DMS79 treated with DMSO at 0.1 percent for 48 hours (cell line): ENCODE measurements at places on chromosomes 1 and 21.

- no peak for DNase-seq
These were observed 64.9 kb upstream of the GNG12 start for GRCh38 chr1:67898033-67898726.

DNA sequence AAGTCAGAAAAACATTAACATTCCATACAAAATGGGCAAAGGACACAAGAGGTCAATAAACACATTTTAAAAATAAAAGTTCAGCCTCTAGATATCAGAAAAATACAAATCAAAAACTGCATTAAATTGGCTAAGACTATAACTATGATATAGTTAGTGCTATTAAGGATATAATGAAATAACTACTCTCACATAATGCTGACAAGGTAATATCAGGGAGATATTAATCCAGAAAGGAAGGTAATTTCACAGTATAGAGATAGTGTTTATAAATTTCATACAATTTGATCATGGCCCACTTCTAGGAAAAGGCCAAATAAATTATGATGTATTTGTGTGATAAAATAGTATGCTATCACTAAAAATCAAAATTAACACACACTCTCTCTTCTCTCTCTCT lies 61.8 kb downstream of the LBR start:
- no peak for DNase-seq

DNA sequence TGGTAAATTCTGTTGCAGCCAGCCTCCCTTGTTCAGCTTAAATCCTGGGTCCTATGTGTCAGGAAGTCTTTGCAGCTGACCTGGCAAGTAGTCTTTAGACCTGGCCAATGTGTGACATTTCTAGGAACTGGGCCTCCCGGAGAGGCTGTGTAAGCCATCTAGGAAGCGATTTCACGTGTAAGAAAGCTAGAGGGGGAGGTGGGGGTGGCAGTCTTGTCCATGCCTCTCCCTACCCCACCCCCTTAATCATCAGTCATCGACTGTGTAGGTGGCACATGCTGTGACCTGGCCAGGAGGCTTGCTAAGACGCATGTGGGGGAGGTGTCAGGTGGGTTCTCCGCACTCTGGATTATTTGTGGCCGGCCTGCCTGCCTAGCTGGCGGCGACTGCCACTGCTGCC lies 8.4 kb downstream of the C1orf226 start:
- no peak for DNase-seq

DNA sequence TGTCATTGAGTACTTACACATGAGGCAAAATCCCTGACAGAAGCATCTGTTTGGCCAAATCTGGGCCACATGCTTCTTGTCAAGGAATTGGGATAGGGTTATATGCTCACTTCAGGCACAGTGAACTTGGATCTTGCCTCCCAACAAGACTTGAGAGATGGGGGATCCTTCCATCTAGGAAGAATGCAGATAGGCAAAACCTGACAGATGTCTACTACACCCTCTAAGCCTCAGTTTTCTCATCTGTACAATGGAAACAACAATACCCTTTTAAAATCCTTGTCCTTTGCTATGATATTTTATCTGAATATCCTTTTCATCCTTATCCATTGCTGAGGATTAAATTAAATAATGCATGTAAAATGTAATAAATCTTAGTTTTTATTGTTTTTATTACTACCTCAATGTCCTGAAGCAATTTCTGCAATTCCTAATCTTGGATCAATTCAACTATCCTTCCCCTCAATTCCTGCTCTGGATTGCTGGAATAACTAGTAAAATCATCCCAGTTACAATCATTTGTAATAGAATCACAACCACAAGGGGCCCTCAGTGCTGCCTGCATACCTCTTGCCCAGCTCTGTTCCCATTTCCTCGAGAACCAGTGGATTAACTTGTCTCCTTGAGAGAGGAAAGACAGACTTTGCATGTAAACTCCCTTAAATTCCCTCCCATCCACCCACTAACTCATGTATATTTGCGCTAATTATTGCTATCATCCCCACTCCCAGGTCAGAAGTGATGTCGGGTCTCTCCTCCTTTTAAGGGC lies 8.1 kb upstream of the XPR1 start:
- no peak for DNase-seq

GRCh38 chr1:42170779-42171621 lies 6.5 kb upstream of the GUCA2A start:
- DNase-seq: peak; percentile 26

DNA sequence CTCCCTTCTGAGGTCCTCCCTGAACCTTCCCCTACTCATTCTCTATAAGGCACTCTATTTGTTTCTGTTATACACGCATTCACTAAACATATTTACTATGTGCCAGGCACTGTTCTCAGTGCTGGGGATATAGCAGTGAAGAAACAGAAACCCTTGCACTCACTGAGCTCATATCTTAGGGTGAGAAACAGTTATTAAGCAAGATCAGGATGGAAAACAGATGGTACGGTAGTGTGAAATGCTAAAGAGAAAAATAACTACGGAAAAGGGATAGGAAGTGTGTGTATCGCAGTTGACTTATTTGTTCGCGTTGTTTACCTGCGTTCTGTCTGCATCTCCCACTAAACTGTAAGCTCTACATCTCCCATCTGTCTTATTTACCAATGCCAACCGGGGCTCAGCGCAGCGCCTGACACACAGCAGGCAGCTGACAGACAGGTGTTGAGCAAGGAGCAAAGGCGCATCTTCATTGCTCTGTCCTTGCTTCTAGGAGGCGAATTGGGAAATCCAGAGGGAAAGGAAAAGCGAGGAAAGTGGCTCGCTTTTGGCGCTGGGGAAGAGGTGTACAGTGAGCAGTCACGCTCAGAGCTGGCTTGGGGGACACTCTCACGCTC lies 572 bp downstream of the CYB5RL start:
- peak; percentile 43 for DNase-seq

DNA sequence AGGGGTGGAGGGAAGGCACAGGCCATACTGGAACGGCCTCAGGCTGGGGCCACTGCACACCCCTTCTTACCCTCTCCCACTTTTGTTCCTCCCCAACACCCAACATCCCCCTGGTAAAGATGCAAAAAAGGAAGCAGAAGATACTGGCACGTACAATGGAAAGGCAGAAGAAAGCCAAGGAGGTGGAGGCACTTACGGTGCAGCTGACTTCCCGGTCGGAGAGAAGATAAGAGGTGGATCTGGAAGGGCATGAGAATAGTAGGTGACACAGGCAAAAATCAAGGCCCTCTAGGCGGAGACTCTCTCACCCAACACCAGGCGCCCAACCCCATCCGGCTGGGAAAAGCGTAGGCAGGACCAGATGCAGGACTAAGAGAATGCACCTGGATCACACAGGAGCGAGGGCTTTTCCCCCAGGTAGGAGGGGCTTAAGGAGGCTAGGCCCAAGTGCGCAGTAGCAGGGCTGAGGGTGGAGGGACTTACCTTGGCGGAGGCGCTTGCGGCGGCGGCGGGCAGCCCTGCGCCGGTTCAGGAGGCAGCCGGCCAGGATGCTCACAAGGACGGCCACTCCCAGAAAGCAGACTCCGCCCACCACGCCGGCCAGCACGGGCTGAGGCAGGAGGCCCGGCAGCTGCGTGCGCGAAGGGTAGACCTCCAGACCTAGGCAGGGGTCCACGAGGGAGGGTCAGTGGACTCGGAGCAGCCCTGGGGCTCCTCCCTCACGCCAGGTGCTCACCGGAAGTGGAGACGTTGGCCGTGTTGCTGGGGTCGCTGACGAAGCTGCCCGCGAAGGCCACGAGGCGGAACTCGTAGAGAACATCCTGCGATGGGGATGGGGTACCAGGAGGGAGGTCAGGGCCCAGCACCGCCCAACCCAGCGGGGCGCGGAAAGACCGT lies 4.1 kb upstream of the TAGLN2 start:
- no peak for DNase-seq

DNA sequence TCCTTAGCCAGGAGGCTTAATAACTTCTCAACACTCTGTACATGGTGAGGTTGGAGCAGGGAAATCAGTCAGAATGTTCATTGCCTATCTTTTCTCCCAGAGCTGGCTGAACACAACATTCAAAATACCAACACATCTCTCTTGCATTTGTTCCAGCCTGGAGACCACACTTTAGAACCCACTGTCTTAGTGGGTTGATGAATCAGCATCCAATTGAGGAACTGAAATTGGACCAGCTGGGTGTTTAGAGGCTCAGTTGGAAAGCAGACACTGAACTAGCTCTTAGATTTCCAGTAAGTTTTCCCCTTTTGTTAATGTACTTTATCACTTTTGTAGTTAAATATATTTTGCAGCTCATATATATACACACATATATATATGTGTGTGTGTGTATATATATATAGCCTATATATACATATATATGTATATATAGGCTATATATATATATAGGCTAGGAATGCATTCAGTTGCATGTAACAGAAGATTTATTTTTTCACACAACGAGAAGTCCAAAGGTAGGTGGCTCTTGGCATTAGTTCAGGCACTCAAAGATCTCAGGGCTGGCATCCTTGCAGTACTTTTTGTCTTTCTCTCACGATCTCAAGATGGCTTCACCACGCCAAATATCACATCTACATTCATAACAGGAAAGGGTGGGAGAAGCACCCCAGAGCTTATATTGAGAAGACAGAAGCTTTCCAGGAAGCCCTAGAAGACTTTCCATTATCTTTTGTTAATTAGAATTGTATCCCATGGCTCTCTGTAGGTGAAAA lies 35.0 kb upstream of the HUNK start:
- no peak for DNase-seq

GRCh38 chr1:56780128-56780750 lies 39.0 kb downstream of the FYB2 start:
- DNase-seq: no peak

DNA sequence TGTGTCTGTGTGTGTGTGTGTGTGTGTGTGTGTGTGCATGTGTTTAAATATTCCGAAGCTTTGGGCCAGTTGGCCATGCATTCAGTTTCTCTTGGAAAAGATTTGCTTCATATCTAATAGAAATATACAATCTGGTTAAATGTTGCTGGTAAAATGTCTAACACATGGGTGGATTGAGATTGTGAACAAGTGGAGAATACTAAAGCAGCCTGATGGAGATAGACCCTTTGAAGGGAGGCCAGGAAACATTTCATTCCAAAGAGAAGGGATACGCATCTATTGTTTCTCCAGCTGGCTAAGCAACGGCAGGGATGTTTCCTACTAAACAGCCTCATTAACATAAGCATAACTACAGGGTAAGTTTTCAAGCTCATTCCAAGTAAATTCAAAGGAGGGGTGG lies 257.5 kb upstream of the PTBP2 start:
- no peak for DNase-seq

DNA sequence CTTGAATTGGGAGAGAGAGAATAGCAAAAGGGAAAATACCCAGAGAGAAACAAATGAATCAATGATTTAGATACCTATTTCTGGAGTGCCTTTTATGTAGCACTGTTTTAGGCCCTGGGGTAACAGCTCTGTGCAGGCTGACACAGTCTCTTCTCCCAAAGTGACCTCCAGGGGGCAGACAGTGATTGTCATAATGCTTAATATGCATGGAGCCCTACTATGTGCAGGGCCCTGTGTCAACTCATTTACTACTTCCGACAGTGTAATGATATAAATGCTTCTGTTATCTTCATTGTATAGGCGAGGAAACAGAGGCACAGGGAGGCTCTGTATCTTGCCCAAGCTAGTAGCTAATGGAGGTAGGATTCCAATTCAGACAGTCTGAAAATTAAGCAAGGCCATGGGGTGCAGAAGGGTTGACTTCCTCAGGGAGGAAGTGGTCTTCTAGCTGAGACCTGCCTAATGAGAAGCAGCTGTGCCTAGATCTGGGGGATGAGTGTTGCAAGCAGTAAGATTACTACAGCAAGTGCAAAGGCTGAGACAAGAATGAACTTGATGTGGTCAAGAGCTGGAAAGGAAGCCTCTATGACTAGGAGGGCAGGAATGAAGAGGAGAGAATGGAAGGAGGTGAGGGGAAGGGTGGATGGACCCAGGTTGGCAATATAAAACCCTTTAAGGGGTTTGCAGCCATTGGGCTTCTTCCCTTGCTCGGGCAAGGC lies 16.2 kb upstream of the SERINC2 start:
- DNase-seq: no peak

GRCh38 chr1:216306830-216307229 lies 116.4 kb downstream of the USH2A start:
- no peak for DNase-seq

DNA sequence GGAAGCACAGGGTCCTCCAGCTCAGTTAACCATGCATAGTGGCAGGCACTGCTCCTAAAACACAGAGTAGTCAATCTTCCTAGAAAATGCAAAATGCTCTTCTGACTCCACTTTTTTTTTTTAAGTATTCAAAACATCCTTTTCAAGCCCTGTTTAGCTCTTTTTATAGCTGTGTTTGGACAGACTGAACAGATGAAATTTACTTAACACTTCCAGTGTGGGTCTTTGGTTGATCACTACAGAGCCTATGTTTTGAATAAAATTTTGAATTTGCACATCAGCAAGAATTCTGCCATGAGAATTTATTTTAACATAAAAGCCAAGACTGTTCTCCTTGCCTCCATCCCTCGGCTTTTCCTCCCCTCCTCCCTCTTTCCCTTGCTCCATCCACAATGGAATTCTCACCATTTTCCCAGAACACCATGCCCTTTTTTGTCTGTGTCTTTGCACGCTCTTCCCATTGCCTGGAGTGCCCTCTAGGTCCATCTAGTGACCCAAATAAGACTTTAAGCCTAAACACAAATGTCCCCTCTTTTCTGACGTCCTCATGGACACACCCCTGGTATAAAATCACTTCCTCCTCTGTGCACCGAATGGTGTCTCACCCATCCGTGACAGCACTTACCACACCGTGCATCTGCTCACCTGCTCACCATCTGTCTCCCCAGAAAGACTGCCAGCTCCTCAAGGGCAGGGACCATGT lies 24.0 kb upstream of the CPT2 start:
- DNase-seq: peak; percentile 47

GRCh38 chr1:45215485-45216199 lies 9.2 kb upstream of the ZSWIM5 start:
- no peak for DNase-seq

- DNase-seq: no peak
These were observed 20.7 kb downstream of the EIF4G3 start for GRCh38 chr1:21156019-21156418.

DNA sequence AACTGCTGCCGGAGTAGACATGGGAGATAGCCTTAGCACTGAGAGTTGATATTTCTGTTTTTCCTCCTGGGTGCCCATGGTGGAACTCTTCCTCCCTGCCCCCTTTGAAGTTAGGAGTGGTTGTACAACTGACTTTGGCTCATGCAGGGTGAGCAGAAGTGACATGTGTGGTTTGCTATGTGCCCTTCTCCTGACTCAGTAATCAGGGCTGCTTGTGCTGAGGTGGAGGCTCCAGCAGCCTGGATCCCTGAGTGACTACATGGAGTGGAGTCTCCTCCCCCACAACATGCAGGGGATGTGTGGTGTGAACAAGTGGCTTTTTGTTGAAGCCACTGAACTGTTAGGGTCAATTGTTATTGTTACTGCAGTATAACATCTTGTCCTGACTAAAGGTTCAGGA lies 261.6 kb downstream of the CAMTA1 start:
- DNase-seq: no peak

DNA sequence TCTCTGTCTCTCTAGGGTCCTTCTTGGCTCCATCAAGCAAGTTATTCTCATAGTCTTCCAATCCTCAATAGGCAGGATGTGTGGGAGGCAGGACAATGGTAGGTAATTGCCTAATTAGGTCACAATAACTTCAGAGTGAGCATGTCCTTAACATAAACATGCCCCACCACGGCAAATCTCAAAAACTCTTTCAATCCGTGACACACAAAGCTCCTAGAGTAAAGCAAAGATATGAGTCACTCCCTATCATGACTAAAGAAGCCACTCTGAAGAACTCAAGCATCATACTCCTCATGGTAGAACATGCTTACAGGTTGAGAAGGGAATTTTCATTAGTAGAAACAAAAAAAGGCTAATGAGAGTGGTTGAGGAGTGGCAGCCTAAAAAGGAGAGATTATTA lies 4.9 kb downstream of the HAO2 start:
- no peak for DNase-seq

- DNase-seq: no peak
These were observed 55.9 kb downstream of the LEPR start for GRCh38 chr1:65476327-65476726.
